DMS79 (cell line): ENCODE measurements at places on chromosomes 6 and 20.
A peak's percentile ranks its signal among the peaks of the same experiment; 100 is the strongest.

GRCh38 chr6:167778497-167779128 is 48.1 kb upstream of the AFDN start:
- no peak for DNase-seq

DNA sequence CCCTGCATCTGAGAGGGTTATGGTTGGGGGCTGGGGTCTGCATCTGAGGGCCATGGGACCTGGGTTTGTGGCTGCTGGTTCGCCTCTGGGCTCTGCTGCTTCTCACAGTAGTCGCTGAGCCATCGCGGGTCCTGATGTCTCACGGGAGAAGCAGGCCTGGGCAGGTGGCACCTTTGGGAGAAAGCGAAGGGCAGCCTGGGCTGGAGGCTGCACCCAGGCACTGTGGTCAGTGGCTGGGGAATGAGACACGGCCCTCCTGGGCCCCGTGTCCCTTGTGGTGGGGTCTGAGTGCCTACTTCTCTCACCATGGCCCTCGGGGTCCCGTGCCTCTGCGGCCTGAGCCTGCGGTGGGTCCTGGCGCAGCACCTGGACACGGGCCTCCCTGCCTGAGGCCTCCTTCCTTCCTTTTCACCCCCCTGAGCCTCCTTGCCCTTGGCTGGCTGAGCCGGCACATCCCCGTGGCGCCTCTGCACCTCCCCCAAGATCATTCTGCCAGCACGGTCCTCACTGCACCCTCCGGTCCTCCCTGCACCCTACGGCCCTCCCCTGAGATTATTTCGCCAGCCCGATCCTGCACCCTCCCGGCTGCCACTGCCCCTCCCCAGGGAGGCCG is 206.0 kb downstream of the ERMARD start:
- DNase-seq: no peak

DNA sequence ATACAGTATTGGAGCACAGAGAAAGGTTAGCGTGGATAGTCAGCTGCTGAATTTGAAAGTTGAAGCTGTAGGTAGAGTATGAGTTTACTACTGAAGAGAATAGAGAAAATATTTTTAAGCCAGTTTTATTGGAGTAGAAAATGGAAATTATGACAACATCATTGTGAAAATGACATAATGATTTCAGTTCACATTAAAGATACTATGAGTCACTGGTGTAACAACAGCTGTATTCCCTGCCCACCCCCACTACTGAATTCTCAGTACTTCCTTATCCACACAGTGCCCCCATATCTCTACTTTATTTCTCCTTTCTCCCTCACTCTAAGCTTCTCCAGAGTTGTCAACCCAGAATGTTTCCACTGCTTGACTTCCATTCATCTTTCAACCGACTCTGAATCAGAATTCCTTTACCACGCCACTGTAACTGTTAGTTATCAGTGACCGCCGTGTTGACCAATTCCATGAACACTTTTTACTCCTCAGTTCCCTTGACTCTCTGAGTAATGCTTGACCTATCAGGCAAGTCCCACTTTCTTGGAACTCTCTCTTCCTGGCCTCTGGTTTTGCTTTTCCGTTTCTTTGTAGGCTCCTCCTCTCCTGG is 139.6 kb downstream of the AIG1 start:
- no peak for DNase-seq

DNA sequence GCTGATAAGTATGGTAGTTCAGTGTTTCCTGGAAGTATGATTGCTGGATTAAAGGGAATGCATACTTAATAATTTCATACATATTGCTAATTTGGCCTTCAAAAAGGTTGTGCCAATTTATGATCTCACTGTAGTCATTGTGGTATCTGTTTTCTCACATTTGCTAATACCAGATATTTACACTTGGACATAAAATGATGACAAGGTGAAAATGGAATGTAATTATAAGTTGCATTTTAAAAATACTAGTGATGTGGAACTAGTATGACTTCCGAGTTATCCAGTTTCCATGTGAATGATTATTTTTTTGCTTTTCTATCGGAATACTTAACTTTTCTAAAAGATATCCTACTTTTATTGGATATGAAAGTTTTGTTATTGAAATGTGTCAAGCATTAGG is 15.4 kb downstream of the RWDD1 start:
- DNase-seq: no peak

DNA sequence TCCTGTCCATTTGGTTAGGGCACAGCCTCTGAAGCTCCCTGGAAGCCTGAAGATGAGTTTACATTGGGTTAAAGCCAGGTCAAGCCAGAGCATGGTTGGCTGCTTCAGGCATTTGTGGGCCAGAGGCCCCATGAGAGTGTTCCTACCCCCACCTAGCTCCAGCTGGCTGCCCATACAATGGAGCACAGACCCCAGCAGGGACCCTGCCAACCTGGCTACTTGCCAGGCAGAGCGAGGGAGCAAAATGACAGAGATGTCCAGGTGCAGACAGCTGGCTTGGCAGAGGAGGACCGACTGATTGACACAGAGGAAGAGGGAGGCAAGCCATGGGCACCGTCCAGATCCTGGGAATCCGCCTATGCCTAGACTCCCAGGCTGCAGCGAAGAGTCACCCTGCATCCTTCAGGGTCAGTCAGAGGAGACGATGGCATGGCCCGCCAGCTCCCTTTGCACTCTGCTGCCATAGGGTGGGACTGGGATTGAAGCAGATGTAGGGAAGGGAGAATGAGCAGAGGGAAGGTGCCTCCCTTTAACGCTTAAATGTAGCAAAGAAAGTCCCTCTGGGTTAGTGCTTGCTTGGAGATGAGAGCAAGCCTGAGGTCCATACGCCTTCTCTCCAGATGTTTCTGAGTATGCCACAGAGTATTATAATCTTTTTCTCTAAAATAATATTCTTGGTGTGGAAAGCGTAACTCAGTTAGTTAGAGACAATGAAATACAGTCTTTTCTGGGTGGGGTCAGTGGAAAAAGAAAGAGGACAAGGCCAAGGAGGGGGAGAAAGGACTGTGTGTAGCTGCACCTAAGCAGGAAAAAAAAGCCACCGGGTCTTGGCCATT is 77.6 kb upstream of the FYN start:
- peak; percentile 46 for DNase-seq

DNA sequence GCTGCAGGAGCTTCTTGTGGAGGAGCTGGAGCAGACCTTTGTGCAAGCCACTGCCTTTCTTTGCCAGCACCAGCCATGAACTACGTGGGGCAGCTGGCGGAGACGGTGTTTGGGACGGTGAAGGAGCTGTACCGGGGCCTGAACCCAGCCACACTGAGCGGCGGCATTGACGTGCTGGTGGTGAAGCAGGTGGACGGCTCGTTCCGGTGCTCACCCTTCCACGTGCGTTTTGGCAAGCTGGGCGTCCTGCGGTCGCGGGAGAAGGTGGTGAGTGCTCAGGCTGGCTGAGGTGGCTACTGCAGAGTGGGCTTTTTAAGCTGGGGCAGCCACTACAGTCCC is 5.1 kb downstream of the LPIN3 start:
- no peak for DNase-seq

DNA sequence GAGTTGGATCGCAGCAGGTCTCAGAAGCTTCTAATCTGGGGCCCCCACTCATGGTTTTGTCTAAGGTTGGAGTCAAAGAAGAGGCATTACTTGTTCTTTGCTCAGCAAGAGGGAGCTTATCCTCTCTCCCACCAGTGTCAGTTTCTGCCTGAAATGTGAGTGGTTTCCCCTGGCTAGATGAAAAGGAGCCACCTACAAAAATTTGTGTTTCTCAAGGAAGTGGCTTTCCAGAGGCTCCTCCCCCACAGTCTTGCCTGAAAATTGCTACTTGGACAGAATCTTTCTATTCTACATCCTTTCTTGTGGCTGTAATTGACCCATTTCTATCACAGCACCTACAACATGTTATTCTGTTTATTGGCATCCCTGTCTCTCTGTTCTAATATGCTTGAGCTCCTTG is 37.9 kb downstream of the SCML4 start:
- DNase-seq: no peak

DNA sequence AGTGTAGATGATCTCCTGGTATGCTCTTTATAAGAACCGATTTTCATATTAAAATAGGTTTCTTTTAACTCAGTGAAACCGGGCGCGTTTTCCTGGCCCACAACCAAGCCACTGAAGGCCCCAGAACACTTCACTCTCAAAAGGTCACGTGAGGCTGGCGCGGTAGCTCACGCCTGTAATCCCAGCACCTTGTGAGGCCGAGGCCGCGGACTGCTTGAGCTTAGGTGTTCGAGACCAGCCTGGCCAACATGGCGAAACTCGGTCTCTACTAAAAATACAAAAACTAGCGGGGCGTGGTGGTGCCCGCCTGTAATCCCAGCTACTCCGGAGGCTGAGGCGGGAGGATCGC is 402 bp upstream of the TAF8 start:
- no peak for DNase-seq

DNA sequence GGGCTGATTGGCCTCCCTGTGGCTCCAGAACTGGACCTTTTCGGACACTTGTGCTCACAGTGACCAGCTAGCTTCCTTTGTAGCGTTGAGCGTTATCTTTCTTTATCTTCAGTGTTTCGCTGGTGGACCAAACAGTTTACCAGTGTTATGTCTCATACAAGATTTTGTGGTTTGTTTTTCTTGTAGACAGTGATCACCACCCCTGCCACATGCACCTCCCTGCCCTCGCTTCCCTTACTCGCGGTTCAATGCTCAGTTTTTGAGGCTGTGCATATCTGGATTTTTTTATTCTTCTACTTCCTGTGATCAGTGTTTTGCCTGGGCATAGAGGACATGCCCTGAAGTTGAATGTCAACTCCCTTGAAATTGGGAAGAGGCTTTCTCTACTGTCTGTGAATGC is 16.4 kb downstream of the MYT1 start:
- DNase-seq: no peak

DNA sequence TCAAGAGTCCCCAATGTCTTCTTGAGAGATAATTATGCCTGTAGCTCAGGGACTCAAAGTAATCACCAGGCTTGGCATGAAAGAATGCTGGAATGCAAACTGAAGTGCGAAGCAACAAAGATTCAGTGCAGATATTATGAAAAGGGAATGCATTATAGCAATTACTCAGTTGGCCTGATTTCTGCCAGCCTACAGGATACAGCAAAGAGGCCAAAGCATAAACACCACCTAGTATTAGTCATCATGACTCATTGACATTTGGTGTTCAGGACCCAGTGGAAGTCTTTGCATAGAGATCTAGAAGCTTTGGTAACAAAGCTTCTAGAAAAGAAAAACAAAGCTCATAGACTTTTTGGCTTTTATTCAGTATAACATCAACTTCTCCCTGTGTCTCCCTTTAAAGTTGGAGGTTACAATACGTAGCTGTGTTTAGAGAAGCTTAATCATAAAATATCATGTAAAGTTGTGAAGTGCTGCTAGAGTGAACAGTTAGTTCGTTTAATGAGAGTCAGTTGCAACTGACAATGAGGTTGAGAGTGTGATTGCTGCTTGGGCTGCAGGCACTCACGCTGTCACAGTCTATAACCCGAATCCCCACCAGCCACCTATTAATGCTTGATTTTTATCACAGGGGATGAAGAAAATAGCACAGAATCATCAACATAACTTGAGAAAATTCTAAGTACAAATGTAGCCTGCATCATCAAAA is 932.7 kb downstream of the TFAP2A start:
- DNase-seq: no peak

DNA sequence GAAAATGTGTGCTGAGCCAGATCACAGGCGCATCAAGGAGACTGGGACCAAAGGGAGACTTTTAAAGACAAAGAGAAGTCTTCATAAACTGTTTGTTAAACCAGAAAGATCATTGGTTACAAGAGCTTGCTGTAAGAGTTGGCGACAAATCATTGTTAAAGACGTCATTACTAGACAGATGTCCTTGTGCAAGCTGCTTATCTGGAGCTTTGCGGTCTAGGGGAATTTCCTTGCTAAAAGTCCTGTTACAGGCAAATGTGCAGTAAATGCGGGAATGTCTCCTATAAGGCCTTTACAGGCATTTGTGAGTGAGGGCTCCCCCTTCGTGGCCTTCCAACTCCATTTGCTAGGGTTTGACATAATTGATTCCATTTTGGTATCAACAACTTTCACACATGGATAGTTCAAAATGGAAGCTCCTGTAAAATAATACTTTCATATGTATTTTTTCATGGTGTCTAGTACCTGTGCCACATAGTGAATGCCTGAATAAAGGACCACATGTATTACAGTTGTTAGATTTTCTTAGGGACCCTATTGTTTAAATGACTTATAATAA is 362.4 kb downstream of the UTRN start:
- DNase-seq: no peak

- DNase-seq: peak; percentile 9
Measured at GRCh38 chr20:61797200-61797599, 268.5 kb downstream of the TAF4 start.

DNA sequence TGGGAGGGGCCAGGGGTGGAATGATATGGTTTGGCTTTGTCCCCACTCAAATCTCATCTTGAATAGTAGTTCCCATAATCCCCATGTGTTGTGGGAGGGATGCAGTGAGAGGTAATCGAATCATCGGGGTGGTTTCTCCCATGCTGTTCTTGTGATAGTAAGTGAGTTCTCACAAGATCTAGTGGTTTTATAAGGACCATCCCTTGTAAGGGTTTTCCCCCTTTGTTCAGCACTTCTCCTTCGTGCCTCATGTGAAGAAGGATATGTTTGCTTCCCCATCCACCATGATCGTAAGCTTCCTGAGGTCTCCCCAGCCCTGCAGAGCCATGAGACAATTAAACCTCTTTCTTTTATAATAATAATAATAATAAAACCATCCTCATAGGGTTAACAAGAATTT is 88.8 kb upstream of the PRND start:
- DNase-seq: no peak

DNA sequence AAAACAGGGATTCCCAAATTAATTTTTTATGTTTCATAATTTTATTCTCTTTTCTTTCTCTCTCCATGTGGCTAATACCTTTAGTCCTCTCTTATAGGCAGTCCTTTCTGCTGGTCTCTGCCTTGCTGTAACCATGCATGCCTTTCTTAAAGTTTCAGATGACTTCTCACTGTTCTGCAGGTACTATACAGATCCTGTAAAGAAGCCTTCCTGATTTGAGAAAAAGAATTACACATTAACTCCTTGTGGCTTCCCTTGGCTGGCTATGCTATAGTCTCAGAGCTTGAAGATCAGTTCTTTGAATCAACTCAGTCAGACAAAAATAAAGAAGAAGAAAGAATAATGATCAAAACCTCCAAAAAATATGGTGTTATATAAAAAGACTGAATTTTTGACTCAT is 7.3 kb upstream of the GPR63 start:
- DNase-seq: no peak

DNA sequence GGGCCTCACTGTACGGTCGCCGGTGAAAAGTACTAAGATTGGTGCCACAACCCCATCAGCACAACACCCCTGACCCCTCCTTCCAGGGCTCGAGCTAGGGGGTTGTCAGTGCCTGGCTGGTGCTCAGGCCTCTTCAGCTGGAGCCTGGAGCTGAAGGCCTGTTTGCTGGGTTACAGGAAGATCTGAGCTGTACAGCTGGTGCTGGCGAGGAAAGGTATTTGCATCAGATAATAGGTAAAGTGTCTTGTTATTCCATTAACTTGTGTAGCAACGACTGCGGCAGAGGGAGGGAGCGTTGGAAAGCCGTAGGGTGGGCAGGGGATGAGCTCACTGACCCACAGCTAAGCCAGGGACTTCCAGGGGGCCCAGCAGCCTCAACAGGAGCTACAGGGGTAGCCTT is 15.8 kb upstream of the SIRPA start:
- DNase-seq: no peak

GRCh38 chr6:13362412-13362811 is 34.1 kb upstream of the TBC1D7 start:
- DNase-seq: no peak
